Right lobe of liver (tissue), 6 donors: ENCODE measurements at places on chromosomes 4 and X. TPM values are rescaled to one million over a fixed set of nuclear protein-coding genes. Genes with fewer than 3 reads are reported as not detected.

DNA sequence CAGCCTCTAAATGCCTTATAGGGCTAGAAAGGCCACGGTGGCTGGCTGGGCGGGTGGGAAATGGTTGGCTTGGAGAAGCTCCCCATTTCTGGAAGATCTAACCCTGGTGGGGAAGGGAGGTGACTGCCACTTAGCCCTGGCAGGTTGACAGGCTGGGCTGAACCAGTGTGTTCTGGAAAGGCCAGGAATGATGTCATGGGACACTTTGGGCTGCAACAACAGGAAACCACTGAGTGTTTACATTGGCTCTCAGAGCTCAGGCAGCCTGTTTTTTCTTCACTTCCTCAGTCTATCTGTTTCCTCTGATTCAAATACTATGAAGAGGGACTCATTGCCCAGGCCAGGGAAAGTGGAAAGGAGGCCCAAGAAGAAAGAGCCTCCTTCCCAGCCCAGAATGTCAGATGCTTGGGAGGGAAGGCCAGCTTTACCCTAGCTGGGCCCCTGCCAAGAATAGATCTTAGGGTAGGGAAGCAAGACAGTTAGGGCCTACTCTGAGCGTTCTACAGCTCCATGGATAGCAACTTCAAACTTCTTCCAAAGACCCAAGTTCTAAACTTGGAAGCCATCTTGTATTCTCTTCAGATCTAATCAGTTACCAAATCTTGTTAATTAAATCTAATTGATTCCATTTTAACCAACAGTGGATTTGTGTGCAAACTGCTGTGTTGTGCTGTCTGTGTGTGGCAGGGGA lies 65.8 kb upstream of the MSN start:
- no peaks in the 10 kb centered on the region for H3K36me3 ChIP-seq
- no peaks in the 10 kb centered on the region for H3K4me1 ChIP-seq
- no peak overlapping the region for H3K4me3 ChIP-seq

GRCh38 chr4:52235552-52236201 lies 184.6 kb downstream of the SPATA18 start:
- DNase-seq, result no peak
- H3K27me3 ChIP-seq, result no peaks in the 10 kb centered on the region
- H3K36me3 ChIP-seq, result no peaks in the 10 kb centered on the region
- H3K4me3 ChIP-seq, result no peak overlapping the region

GRCh38 chr4:169175035-169175434 lies 95.7 kb downstream of the SH3RF1 start:
- no peak overlapping the region for H3K4me3 ChIP-seq
- H3K27ac ChIP-seq, result no peak overlapping the region
- no peak for DNase-seq
- no peaks in the 10 kb centered on the region for H3K4me1 ChIP-seq
- H3K36me3 ChIP-seq, result no peaks in the 10 kb centered on the region

TMEM154 gene
- 3.7 TPM for total RNA-seq

- no peak overlapping the region for H3K27ac ChIP-seq
- no peaks in the 10 kb centered on the region for H3K4me1 ChIP-seq
- DNase-seq, result no peak
- no peaks in the 10 kb centered on the region for H3K27me3 ChIP-seq
Observed at GRCh38 chr4:47551682-47552081, 66.6 kb downstream of the ATP10D start.

TEX13D gene
- total RNA-seq, result not detected

DNA sequence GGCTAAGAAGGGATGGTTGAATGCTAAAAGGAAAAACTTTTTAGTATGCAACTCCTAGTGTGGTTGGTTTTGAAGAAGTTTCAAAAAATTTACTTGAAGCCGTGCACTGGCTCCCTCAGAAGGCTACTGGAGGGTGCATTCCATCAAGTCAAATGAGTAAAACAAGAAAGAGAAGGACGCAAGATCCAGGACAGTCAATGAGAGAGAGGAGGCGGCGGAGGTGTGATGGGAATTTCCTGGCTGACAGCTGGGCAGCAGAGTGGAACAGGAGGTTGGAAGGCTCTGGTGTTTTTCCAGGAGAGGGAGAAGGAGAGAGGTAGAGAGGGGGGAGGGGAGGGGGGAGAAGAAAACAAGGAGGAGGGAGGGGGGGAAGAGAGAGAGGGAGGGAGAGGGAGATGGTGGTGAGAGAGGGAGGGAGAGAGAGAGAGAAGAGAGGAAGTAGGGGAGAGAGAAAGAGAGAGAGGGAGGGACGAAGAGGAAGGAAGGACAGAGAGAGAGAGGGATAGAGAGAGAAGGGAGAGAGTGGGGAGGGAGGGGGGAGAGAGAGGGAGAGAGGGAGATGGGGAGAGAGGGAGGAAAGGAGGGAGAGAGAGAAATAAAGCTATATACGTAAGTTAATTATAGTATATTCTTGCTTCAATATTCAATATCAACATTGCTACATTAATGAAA lies 126.4 kb downstream of the SH3KBP1 start:
- H3K4me1 ChIP-seq, result no peaks in the 10 kb centered on the region
- no peak for DNase-seq
- no peaks in the 10 kb centered on the region for H3K27me3 ChIP-seq
- H3K27ac ChIP-seq, result no peak overlapping the region
- no peak overlapping the region for H3K4me3 ChIP-seq

BEX1 gene
- total RNA-seq, result 0.31 TPM

DNA sequence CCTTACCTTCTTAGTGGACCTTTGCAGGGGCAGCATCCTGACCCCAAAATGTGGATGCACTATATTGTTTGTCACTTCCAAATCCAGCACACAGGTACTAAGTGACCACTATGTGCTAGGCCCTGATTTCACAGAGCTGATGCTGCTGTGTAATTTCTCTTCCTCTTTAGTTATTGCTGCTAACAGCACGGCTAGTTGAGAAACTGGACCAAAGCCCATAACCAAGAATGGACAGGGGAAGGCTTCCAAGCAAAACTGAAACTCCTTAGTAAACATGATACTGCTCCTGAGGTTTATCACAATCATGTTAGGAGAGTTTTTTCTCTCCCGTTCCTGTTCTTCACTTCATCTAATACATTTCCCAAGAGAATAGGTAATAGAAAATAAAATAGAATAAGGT lies 172.9 kb upstream of the TTC29 start:
- H3K4me3 ChIP-seq, result no peak overlapping the region
- no peaks in the 10 kb centered on the region for H3K27me3 ChIP-seq
- no peak for DNase-seq
- no peaks in the 10 kb centered on the region for H3K4me1 ChIP-seq
- H3K27ac ChIP-seq, result no peak overlapping the region
- H3K36me3 ChIP-seq, result no peaks in the 10 kb centered on the region

DNA sequence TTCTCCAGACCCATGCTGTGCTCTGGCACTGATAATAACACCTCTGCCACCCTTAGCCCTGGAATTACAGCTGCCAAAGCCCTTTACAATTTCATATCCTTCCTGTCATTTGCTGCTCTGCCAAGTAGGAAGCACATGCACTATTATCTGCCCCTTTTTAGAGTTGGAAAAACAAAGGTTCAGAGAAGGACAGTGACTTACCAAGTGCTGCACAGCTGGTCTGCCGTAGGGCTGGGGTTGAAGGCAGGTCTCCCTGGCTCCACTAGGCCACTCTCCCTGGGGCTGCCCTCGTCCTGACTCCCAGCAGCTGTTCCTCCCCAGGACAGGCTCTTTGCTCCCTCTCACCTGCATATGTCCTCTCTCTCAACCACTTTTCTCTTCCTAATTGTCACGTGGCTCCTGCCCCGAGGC lies 73.4 kb downstream of the ANAPC4 start:
- H3K27ac ChIP-seq, result no peak overlapping the region
- no peaks in the 10 kb centered on the region for H3K36me3 ChIP-seq
- H3K27me3 ChIP-seq, result no peaks in the 10 kb centered on the region
- no peak overlapping the region for H3K4me3 ChIP-seq
- DNase-seq, result no peak

DNA sequence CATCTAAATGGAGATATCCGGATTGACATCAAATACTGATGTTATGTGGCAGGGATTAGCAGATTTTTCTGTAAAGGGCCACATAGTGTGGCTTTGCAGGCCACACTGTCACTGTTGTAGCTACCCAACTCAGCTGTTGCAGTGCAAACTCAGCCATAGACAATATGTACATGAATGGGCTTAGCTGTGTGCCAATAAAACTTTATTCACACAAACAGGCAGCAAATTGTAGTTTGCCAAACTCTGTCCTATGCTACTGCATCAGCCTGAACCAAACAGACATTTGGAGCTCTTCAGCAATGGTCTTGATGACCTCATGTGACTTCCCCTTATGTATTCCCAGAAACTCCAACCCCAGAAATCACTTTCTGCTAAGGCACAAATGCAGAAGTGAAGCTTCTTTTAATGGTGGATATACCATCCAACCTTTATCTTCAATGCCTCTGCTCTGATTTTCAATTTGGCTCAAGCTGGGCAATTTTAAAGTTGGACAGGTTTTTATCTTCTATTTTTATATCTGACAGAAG lies 18.4 kb upstream of the TRPC5OS start:
- no peak overlapping the region for H3K4me3 ChIP-seq
- no peak for DNase-seq
- H3K27me3 ChIP-seq, result peaks cover 3% of the 10 kb centered on the region

DNA sequence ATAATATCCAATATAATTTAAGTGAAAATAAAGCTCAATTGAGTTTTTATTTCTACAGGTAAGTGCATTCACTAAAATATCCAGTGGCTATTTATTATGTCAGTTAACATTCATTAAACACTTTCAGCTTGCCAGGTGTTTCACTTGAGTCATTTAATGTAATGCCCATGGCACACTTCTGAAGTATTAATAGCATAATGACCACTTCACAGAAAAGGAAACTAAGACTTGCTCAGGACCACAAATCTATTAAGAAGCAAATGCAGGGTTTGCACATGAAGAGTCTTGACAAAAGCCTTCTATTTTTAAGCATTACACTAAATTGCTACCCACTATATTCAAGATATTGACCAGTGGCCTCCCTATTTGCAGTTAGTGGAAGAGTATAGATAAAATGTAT lies 612.7 kb downstream of the KCTD8 start:
- H3K27ac ChIP-seq, result no peak overlapping the region
- H3K36me3 ChIP-seq, result no peaks in the 10 kb centered on the region
- no peak overlapping the region for H3K4me3 ChIP-seq
- DNase-seq, result no peak
- H3K4me1 ChIP-seq, result no peaks in the 10 kb centered on the region
- no peaks in the 10 kb centered on the region for H3K27me3 ChIP-seq

SRPX gene
- total RNA-seq, result 14.0 TPM

GRCh38 chrX:22795671-22796070 lies 204.1 kb upstream of the DDX53 start:
- no peak overlapping the region for H3K27ac ChIP-seq
- H3K36me3 ChIP-seq, result no peaks in the 10 kb centered on the region
- no peaks in the 10 kb centered on the region for H3K4me1 ChIP-seq
- H3K27me3 ChIP-seq, result no peaks in the 10 kb centered on the region
- H3K4me3 ChIP-seq, result no peak overlapping the region
- DNase-seq, result no peak

- H3K27ac ChIP-seq, result no peak overlapping the region
- no peaks in the 10 kb centered on the region for H3K36me3 ChIP-seq
- no peak overlapping the region for H3K4me3 ChIP-seq
- no peak for DNase-seq
Observed at GRCh38 chr4:14262221-14262620, 634.7 kb upstream of the BOD1L1 start.

COQ2 gene
- total RNA-seq, result 10.7 TPM

GRCh38 chrX:11460347-11460746 lies 167.1 kb downstream of the AMELX start:
- H3K27ac ChIP-seq, result no peak overlapping the region
- no peaks in the 10 kb centered on the region for H3K27me3 ChIP-seq
- DNase-seq, result no peak
- no peaks in the 10 kb centered on the region for H3K4me1 ChIP-seq
- no peaks in the 10 kb centered on the region for H3K36me3 ChIP-seq

GRCh38 chr4:126710935-126711334 lies 921.8 kb upstream of the INTU start:
- no peaks in the 10 kb centered on the region for H3K36me3 ChIP-seq
- no peak overlapping the region for H3K4me3 ChIP-seq
- no peaks in the 10 kb centered on the region for H3K4me1 ChIP-seq
- DNase-seq, result no peak

CXCL1 gene
- total RNA-seq, result 33.1 TPM

DNA sequence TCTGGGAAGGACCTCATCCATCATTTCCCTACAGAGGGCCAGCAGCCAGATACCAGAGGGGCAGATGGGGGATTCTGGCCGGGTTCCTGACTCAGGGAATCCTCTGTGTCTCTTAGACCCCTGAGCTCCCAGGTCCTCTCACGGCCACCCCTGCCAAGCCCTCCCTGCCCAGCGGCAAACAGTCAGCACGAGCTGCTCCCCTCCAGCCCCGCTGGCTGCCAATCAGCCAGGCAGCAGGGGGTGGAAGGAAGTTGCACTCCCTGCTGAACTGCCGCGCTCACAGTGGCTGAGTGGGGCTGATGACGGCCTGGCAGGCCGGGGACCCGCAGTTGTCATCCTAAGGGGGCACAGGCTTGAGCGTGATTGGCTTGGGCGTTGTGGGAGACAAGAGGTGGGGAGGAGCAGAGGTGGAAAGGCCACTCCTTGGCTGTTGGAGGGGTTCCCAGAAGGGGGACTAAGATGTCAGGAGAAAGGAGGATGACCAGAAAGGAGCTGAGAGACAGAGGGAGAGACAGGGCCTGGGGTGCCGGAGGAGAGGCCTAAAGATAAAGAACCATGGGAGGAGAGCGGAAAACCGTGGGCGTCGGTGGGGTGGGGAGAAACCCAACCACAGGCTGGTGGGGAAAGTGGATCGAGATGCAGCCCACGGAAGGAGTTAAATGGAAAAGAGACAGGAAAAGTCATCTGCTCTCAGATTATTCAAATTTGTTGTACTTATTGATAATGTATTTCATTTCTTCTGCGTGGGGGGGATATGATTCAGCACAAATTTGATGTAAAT lies 4.4 kb upstream of the CCDC149 start:
- no peaks in the 10 kb centered on the region for H3K4me1 ChIP-seq
- H3K4me3 ChIP-seq, result no peak overlapping the region

NWD2 gene
- not detected for total RNA-seq

GRCh38 chr4:88091378-88091777 lies 67.1 kb downstream of the ABCG2 start:
- H3K27me3 ChIP-seq, result no peaks in the 10 kb centered on the region
- DNase-seq, result no peak
- no peaks in the 10 kb centered on the region for H3K36me3 ChIP-seq
- H3K4me1 ChIP-seq, result no peaks in the 10 kb centered on the region
- H3K4me3 ChIP-seq, result no peak overlapping the region

- H3K4me1 ChIP-seq, result no peaks in the 10 kb centered on the region
Observed at GRCh38 chr4:154511981-154512380, 20.4 kb upstream of the DCHS2 start.

DNA sequence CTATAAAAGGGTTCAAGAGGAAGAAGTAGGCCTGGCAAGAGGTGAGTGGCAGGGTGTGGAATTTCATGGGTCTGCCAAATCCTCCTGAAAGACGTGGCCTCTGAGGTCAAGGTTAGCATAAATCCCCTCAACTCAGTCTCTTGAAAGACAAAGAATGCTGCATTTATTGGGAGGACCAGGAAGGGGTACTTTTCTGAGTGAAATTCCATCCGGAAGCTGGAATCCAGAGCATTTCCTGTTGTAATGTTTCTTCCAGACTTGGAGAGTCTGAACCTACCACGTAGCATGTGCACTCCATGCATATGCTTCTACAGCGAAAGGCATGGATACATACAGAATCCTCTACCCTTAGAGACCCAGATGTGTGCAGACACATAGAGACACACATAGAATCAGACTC lies 13.4 kb upstream of the FGD1 start:
- no peak overlapping the region for H3K27ac ChIP-seq
- H3K4me3 ChIP-seq, result no peak overlapping the region
- H3K4me1 ChIP-seq, result no peaks in the 10 kb centered on the region
- no peaks in the 10 kb centered on the region for H3K27me3 ChIP-seq
- no peak for DNase-seq
